ENCODE measurements at places on chromosomes 6 and 20.

DNA sequence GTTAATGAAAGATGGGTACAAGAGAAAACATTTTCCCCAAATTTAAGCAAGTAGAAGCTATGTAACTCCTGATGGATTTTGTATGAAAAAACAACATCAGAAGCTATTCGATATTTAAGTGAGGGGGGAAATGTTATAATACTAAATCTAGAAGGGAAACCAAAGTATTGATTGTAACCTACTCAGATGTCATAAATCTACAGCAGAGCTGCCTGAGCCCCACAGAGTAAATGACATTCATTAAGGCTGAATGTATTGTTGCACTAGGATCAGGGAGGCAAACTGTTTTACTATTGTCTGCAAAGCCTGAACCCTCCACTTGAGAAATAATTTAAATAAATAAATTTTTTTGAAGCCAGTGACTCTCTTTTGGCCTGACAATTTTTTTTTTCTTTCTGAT is 19.3 kb downstream of the ANKRD6 start:
- no peak for DNase-seq

DNA sequence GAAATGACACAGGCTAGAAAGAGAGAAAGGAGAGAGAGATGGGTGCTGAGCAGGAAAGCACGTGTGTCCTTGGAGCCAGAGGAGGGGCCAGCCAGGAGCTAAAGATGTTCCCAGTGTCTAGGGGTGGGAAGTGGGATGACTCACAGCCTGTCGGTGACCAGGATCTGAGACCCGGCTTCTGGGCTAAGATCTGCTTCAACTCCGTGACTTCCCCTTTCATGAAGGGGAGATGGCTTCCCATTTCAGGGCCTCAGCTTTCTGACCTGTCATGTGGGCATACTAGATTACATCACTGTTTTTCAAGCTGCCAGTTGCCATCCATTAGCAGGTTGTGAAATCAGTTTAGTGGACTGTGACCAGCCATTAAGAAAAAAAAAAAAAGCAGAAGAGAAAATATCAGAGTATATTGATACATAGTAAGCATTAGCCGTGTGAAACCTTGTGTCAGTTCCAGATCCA is 5.4 kb downstream of the TGM3 start:
- no peak for DNase-seq

GRCh38 chr6:13526727-13527670 is 39.6 kb upstream of the GFOD1 start:
- no peak for DNase-seq

DNA sequence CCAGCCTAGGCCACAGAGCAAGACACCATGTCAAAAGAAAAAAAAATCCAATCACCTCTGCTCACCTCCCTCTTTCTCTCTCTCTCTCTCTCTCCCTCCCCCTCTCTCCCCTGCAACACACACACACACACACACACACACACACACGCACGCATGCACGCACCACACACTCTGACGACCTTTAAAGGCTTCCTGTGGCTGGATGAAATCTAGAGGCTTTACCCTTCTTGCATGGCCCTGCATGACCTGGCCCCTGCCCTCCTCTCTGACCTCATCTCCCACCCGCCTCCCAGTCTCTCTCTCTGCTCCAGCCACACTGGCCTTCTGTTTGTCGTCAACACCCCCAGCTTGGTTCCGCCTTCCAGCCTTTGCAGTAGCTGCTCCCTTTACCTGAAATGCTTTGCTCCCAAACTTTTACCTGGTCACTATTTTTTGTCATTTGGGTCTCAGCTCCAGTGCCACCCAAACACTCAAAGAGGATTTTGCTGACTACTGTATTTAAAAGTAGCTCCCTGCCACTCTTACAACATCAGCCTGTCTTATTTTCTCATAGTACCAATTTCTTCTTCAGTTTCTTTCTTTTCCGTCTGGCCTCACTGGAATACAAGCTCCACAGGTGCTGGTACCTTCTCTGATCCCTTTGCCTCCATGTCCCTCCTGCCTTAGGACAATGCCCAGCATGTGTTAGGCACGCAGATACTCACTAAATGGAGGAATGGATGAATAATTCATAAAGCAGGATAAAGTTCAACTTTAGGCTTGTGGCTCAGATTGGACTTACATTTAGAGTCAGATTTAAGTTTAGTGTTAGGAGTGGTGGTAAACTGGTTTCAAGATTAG is 4.3 kb upstream of the LTA start:
- DNase-seq, result peak; percentile 10

DNA sequence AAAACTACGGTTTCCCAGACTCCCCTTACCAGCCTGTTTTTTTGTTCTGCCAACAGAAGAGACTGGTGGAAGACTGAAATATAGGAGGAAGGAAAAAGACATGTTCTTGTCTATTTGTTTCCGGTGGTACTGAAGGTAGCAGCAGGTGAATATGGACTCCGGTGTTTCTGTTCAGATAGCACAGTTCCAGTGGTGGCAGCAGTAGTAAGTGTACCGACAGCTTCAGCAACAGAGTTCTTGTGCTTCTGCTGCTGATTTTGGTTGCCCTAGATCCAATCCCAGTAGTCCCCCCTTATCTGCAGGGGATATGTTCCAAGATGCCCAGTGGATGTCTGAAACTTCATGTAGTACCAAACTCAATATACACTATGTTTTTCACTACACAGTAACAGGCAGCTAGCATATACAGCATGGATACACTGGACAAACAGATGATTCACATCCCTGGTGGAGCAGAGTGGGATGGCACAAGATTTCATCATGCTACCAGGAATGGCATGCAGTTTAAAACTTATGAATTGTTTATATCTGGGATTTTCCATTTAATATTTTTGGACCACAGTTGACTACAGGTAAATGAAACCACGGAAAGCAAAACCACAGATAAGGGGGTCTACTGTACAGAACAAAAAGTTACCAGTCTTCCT is 301.8 kb downstream of the BTBD9 start:
- DNase-seq, result no peak
